ENCODE measurements at places on chromosomes 7 and 10.
A peak's percentile ranks its signal among the peaks of the same experiment; 100 is the strongest.

DNA sequence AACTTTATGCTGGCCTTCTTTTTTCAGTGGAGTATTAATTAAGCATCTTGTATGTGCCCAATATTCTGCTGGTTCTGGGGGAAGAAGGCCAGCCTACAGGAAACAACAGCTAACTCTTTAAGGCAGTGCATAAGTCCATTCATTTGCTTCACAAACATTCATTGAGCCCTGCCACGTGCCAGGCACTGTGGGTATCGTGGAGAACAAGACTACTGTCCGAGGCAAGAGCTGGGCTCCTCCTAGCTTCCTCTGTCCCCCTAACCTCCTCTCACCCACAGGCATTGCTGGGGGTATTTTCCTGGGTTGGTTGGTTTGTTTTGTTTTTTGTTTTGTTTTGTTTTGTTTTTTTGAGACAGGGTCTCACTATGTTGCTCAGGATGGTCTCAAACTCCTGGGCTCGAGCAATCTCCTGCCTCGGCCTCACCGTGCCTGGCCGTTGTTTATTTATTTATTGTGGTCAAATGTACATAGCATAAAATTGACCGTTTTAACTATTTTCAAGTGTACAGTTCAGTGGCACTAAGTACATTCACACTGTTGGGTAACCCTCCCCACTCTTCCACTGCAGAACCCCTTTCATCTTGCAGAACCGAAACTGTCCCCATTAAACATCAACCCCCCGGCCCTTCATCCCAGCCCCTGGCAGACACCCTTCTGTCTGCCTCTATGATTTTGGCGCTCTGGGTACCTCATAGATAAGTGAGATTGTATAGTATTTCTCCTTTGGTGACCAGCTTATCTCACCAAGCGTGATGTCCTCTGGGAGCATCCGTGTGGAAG, 32.6 kb downstream of the CHST3 start:
- DNase-seq, result no peak

DNA sequence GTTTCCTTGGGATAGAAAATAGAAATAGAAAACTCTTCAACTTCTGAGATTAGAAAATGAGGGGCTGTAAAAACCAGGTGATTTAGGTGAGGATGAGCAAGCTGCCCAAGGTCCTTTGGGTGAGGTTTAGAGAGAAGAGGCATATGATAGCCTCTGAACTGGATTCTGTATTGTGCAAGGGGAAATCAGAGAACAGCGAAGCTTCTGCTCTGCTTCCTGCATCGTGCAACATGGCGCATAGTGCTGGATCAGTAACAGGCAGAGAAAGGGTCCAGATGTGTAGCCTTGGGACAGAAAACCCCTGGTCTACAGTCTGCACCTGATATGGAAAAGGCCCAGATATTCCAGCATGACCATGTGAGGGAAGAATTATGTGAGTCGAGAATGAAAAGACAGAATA, 121.7 kb downstream of the MBL2 start:
- DNase-seq, result no peak

- no peak for DNase-seq
Measured at GRCh38 chr7:47196106-47196645, 385.7 kb downstream of the TNS3 start.

DNA sequence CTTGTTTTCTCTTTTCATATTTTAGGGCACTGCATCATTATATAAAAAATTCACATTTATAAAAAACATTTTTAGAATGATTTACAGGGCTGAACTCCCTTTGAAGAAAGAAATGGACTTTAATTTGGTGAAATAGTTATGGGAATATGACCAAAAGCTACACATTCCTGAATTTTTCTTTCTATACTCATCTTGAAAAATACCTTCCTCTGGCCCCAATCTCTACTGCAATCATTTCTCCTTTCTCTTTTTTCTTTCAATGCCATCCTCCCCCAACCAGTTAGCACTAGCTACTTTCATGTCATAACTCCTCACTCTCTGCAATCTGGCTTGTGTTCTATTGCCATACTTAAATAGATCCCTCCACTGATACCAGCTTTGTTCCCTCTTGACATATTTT, 6.2 kb downstream of the WNT8B start:
- DNase-seq, result no peak

- DNase-seq, result no peak
Measured at GRCh38 chr7:157537056-157537455, 200.3 kb downstream of the DNAJB6 start.

DNA sequence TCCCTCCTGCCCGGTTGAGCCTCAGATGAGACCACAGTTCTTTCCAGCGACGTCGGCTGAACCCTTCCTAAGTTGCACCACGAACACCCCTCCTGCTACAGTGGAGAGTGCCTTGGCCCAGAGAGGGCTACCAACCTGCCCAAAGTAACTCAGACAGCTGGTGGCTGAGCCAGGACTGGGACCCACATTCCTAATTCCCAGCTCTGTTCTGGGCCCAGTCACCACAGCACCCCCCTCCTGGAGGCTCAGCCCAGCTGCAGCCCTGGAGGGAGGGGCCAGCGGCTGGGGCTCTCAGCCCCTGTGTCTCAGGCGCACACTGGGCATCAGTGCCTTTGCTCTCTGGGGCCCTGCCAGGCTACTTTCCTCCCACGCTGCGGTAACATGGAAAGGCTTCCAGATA, 10.6 kb downstream of the ATP6V1F start:
- no peak for DNase-seq

DNA sequence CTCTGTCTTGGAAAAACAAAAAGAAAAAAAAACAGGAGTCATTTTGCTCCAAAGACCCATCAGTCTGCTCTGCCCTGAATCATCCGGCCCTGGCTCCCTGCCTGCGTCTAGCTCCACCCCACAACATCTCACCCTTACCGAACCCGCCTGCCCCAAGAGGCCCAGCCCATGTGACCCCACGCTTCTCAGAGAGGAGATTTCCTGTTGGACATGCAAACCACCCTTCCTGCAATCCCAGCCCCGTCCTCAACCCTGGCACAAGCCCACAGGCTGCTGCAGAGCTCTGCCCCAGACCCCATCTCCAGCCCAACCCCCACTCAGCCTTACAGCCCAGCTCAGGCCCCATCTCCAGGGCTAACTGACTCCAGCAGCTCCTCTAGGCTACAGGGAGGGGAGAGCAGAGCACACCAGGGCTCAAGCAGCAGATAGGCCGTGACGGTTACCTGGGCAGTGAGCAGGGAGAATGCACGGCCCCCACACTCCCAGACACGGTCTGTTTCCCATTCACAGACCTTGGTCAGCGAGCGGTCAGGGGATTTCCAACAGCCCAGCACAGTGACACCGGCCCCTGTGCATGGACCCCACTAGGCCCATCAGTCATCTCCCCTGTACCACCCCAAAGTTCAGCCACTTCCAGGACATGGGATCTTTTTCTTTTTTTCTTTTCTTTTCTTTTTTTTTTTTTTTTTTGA, 69.9 kb upstream of the GTF2I start:
- peak; percentile 90 for DNase-seq

GRCh38 chr10:102642736-102643335, 1.4 kb upstream of the TRIM8 start:
- DNase-seq, result peak; percentile 76

DNA sequence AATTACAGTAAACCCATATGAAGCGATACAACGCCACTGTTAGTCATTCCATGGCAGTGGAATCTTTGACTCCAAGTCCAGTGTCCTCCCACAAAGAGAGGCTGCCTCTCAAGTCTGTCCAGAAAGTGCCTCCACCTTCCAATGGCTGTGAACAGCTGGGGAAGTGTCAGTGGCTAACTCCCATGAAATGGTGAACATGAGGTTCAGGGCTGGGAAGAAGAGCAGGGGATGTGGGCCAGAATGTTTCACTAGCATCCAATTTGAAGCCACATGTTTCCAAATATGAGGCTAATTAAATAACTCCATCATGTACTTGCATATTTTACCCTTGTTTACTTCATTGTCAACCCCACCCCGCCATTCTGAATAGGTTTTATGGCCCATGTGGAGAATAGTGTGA, 53.1 kb upstream of the CHST15 start:
- DNase-seq, result no peak

GRCh38 chr7:144821067-144821466, 14.8 kb downstream of the TPK1 start:
- DNase-seq, result no peak

GRCh38 chr7:151079199-151079910, 1.3 kb downstream of the FASTK start:
- DNase-seq, result peak; percentile 33

GRCh38 chr10:34815185-34816084, at the start of gene PARD3:
Gene PARD3, minus strand, starts transcription at chr10:34815296. Its CDS starts 301 bp downstream, at chr10:34814995.
- peak; percentile 78 for DNase-seq

DNA sequence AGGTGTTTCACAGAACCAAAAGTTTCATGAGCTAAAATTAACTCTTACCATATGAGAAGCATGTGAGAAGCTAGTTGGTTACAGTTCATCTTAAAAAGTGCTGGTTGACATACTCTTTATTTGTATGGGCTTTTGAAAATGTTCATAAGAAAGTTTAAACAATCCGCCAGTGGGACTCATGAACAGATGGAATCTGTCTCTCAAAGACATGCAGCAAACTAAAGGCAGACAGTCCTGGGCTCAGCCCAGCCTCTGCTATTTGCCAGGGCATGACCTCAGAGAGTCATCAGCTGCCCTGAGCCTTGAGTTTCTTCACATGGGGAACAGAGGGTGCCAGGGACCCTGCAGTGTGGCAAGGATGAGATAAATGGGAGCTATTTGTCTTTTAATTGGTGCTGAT, 3.2 kb downstream of the PYROXD2 start:
- DNase-seq, result no peak

DNA sequence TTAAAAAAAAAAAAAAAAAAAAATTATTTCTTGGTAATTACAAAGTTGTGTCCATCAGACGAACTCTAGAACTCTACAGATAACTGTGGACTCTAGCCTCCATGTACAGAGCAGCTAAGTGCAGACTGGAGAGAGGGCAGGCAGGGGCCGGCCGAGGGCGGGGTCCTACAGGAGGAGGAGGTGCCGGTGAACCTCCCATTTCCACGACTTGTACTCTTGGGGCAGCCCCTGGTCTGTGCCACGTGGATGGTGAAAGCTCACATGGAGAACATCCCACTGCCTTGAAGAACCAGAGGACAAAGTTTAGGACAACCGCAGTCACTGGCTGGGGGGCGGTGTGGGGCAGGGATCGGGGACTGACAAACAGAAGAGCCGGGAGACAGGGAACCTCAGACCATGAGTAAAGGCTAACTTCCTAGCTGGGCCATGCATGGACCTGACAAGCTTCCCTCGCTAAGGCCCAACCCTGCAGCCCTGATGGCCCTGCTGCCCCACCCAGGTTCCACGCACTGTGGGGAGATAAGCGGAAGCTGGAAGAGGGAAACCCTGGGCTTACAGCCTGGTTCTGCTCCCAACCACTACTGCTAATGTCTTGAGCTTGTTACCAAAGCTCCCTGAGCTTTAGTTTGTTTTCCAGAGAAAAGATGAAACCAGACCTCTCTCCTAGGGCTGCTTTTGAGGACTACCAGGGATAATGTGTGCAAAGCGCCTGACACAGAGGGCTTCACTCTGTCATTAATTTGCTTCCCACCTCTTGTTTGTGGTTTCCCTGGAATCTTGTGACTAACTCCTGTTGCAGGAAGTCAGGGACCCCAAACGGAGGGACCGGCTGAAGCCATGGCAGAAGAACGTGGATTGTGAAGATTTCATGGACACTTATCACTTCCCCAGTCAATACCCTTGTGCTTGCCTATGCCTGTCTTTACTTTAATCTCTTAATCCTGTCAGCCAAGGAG, 16.1 kb upstream of the SEC61G start:
- DNase-seq, result no peak

DNA sequence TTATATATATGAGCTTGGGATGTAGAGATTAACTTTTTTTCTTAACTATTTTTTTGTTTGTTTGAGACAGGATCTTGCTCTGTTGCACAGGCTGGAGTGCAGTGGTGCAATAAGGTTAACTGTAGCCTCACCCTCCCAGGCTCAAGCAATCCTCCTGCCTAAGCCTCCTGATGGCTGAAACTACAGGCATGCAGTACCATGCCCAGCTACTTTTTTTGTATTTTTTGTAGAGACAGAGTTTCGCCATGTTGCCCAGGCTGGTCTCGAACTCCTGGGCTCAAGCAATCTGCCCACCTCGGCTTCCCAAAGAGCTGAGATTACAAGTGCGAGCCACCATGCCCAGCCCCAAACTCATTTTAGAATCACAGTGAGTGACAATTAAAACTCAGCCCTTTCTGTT, 105.2 kb downstream of the CUBN start:
- DNase-seq, result no peak

- DNase-seq, result no peak
Measured at GRCh38 chr7:73605601-73606220, 18.6 kb downstream of the MLXIPL start.

GRCh38 chr7:29468196-29468595, 95.4 kb upstream of the PRR15 start:
- DNase-seq, result no peak

Data from ovary (tissue), 10 donors.